Stimulated activated CD4-positive, alpha-beta T cell treated with anti-CD3 and anti-CD28 coated beads, Interleukin-4, amount 100 ng/mL, for 24 hours (primary cell): ENCODE measurements at places on chromosomes 3 and 15.

DNA sequence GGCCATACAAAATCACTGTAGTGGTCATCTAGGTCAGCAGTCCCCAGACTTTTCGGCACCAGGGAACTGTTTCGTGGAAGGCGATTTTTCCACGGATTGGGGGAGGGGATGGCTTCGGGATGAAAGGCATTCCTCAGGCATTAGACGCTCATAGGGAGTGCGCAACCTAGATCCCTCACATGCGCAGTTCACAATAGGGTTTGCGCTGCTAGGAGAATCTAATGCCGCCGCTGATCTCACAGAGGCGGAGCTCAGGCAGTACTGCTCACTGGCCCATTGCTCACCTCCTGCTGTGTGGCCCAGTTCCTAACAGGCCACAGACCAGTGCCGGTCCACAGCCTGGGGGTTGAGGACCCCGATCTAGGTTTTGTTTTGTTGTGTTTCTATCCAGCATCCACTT, 200.1 kb downstream of the SLC9A9 start:
- DNase-seq, result no peak

DNA sequence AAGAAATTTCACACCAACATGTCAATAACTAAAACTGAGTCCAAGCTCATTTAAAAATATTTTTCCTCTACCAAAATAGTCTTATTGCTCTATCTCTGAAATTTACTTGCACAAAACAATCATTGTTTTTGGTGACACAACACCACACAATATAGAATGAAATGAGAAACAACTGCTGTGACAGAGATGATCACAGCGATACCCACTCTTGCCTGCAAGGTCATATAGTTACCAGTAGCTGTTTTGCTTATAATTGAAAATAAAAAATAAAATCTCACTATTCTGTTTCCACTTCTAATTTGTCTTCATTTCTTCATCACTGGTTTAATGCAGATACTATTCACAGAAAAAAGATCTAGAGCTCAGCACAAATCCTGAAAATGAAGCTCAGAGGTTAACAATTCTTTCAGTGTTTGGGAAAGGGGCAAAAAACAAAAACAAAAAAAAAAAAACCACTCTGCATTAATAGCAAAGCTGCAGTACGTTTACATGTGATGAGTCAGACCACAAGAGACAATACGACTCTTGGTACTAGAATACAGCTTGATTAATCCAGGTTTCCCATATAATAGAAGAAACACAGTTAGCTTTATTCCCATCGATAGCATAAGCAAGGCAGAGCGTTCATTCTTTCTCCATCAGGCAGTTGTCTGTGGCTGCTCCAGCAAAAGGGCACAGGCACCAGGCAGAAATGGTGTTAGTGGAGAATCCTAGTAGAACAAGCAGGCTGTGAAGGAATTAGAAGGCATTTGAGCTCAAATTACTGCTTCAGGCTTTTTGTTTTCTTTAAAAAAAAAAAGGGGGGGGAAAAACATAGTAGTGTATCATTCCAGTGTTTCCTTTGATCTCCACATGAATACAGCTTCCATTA, 773 bp downstream of the ANKRD28 start:
- no peak for DNase-seq

- no peak for DNase-seq
These were observed 525.9 kb upstream of the KCNMB2 start for GRCh38 chr3:178010306-178010705.

DNA sequence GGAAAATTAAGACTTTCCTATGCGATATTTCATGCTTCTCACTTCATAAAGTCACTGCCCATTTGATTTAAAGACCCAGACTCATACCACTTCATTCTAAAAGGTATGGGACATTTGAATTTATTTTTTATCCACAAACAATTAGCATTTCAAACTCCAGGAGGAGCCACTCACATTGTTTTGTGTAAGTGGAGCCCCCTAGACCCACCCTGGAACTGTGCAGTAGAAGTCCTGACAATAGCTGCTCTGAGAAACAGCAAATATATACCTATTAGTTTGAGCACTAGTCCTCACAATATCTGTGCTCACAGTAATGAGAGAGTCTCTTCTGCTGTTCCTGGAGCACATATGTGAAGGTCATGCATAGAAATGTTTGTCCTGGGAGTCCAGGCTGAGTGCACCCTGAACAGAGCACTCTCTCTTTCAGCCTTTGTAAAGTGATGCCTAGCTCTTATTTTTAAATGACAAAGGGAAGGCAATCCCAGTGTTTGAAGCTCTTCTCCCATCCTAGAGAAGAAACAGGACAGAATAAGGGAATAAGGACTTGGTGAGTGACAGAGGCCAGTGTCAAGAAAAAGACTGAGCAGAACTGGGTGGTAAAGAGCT, 127.5 kb upstream of the STRIT1 start:
- no peak for DNase-seq

- no peak for DNase-seq
These were observed 180.0 kb downstream of the KCNAB1 start for GRCh38 chr3:156300371-156300770.

DNA sequence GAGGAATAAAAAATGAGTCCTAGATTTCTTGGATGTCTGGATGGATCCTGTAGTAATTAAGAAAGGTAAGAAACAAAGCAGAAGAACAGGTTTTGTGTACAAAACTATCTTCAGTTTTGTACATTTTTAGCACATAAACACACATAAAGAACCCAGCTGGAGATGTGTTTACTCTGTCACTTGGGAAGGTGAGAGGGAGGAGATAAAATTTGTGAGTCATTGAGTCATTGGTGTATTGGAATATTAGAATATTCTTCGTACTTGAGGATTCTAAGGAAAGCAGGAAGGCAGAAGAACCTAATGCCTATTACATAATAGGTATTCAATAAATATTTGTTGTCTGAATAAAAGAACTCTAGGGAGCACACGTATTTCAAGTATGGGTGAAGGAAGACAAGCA, 17.4 kb downstream of the APPL1 start:
- no peak for DNase-seq

GRCh38 chr3:69425249-69425648, 39.4 kb upstream of the FRMD4B start:
- peak; percentile 22 for DNase-seq

DNA sequence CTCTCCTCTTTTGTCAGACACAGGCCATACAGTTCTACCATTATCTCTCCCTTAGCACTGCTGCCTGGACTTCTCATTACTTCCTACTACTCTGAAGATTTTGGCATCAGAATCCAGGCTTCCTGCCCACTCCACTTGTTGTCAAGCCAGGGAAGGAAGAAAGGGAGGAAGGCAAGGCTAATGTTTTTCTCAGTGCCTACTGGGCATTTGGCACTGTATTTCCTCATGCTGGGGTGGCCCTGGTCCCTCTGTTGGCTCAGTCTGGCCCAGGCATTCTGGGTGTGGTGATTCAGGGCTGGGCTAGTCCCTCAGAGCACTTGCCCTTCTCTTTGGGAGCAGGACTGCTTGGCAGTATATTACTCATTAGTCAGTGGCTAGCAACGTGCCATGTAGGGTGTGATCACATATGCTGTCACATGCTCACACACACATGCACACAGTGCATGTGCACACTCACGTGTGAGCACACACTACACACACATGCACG, 52.9 kb downstream of the BSN start:
- DNase-seq, result no peak

DNA sequence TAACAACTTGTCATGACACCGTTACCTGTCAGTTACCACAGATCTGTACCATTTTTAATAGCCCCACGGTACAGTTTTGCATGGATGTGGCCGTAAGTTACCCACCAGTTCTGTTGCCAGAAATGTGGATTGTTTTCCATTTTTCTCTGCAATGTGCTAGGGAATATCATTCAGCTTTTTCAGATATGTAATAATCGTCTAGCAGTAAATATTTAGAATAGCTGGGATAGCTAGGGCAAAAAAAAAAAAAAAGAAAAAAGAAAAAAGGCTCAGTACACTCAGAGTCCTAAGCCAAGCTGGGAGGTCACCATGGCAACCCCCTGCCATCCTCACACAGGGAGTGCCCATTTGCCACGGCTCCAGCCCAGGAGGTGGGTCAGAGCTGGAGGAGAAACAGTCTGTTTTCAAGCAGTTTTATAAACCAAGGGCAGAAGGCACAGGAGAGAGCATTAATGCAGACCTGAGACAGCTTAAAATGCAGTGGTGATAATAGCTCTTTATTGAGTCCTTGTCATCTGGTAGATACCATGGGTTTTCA, 25.2 kb downstream of the PAQR5 start:
- no peak for DNase-seq

GRCh38 chr15:38461066-38461833, 7.3 kb downstream of the FAM98B start:
- DNase-seq, result no peak

- DNase-seq, result no peak
These were observed 23.9 kb downstream of the EIF4E3 start for GRCh38 chr3:71701251-71701762.

DNA sequence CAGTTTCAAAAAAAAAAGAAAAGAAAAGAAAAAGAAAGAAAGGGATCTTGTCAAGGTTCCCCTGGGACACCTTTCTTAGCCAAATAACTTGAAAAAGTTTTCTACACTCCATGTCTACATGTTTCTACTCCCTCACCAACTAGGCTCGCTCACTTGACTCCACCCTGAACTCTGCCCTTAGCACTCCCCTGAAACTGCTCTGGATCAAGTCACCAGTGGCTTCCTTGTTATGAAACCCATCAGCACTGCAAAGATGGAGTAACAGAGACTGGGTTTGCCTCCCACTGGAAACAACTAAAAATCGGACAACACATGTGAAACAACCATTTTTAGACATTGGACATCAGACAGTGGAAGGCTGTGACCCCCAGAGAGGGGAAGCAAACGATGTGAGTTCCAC, 36.8 kb downstream of the TMEM40 start:
- no peak for DNase-seq

GRCh38 chr3:25863416-25863959, 73.6 kb downstream of the OXSM start:
- DNase-seq, result no peak

DNA sequence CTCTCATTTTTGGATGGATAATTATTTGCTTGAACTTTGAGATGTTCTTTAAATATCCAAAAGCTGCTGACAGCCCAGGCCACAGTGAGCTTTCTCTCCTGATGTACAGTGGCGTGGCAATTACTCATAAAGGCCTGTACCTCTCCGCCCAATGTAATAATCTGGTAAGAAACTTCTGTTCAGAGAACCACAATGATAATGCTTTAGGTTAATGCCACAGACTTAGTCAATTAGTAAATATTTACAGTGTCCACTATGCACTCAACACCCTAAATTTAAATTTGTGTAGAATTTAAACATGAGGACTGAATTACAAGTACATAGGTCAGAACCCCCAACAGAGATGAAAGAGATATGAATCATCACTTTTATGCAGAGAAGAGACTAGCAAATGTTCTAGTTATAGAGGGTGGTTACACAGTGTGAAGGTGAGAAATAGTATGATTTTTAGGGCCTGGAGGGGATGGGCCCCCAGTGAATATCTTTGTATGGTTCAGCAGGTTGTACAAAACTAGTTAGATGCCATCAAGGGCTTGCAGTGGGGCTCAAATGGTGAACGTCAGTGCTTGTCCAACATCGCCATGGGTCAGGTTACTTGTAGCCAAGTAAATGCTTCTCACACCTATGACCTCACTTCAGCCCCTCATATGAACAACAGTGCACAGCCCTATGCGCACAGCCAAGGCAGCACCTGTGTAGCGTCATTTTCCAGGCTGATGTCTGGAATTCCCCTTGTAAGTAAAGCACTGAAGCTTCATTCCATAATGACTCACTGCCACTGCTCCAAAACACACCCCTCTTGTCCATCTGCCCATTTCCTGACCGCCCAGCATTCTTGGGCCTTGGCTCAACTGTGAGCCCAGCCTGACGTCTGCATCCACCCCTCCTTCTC, 13.3 kb downstream of the ABHD2 start:
- DNase-seq, result no peak

GRCh38 chr3:58041826-58042324, 33.7 kb downstream of the FLNB start:
- DNase-seq, result no peak

GRCh38 chr15:50318697-50319096, 36.3 kb downstream of the GABPB1 start:
- no peak for DNase-seq

GRCh38 chr15:25789616-25789999, 73.5 kb downstream of the ATP10A start:
- DNase-seq, result no peak

GRCh38 chr3:133804896-133805295, 719 bp upstream of the SRPRB start:
- DNase-seq, result no peak

GRCh38 chr3:150691414-150692040, 12.2 kb downstream of the ERICH6 start:
- DNase-seq, result no peak

GRCh38 chr15:43735416-43735815, 10.8 kb upstream of the PDIA3 start:
- no peak for DNase-seq

GRCh38 chr15:89797678-89798201, 16.9 kb downstream of the ANPEP start:
- no peak for DNase-seq

- DNase-seq, result no peak
These were observed 12.7 kb upstream of the OXSR1 start for GRCh38 chr3:38152609-38153008.

- DNase-seq, result peak; percentile 12
These were observed at the start of gene ENTPD3 for GRCh38 chr3:40387001-40387894. ENTPD3 (plus strand) TSS chr3:40387184; CDS start chr3:40388058, 874 bp downstream.

DNA sequence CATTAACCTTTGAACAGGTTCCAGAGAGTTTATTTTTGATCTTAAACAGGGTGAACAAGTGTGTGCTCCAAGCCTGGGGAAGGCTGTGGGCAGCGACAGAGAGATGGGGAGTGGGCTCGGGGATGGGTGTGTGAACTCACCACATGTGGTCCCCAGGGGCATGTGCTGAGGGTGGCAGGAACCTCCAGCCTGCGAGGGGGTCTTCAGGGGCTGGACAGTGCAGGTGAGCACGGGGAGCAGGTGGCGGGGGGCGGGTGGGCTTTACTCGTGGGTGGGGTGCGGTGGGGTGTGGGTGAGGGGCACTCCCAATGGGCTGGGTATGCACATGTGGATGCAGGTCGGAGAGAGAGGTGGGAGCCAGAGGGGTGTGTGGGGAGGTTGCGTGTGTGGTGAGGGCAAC, 9.6 kb upstream of the NTRK3 start:
- DNase-seq, result no peak

- DNase-seq, result no peak
These were observed 28.2 kb upstream of the TRIM59 start for GRCh38 chr3:160477750-160478149.

GRCh38 chr3:141073580-141073979, 22.4 kb downstream of the SPSB4 start:
- no peak for DNase-seq

DNA sequence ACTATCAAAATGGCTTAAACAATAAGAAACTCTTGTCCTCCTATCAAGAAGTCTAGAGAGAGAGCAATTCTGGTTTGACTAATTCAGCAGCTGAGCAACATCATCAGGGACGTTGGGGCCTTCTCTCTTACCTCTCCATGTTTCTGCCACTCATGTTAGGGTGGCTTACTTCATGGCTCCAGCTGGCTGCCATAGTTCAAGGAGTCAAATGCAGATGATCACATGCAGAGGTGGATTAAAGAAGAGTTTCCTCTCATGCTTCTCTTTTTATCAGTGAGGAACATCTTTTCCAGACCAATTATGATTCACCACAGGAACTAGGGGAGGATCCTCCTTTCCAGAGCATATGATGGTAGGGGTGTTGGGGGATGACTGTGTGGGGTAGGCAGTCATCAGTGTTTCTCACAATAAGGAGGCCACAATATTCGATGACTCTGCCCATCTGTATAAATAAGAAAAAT, 45.5 kb downstream of the NEK11 start:
- DNase-seq, result no peak
